ENCODE measurements at places on chromosomes 5 and 9.

- no peak for DNase-seq
These were observed 77.1 kb upstream of the CNTLN start for GRCh38 chr9:17057729-17058128.

DNA sequence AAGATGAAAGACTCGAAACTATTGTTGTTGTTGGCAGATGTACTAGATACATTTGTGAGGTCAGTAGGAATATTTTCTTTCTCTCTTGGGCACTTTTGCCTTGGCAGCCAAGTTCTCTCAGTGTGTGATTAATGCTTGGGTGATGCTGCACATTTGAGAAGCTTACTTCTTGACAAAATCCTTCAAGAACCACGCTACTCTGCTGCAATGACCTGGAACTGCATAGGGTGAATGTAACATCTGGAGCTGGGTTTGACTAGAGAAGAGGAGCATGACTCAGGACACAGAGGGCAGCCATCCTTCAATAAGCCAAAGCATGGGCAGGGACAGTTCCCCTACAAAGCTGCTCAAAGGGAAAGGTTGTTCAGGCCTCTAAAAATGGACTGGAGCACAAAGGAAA lies 75.5 kb upstream of the PUM3 start:
- no peak for DNase-seq

DNA sequence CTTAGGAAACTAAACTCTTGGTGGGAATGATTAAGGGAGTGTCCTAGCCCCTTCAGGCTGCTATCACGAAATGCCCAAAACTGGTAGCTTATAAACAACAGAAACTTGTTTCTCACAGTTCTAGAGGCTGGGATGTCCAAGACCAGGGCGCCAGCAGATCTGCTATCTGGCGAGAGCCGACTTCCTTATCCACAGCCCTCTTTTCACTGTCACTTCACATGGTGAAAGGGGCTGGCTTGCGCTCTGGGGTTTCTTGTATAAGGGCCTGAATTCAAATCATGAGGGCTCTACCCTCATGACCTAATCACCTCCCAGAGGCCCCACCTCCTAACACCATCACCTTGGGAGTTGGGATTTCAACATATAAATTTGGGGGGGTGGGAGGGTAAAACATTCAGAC lies 49.1 kb downstream of the IPPK start:
- no peak for DNase-seq

- DNase-seq, result no peak
These were observed 483.8 kb upstream of the CDH10 start for GRCh38 chr5:25128606-25129005.

GRCh38 chr9:105053209-105053652 lies 125.3 kb upstream of the ABCA1 start:
- DNase-seq, result no peak

GRCh38 chr5:31237174-31237573 lies 43.7 kb downstream of the CDH6 start:
- DNase-seq, result no peak

DNA sequence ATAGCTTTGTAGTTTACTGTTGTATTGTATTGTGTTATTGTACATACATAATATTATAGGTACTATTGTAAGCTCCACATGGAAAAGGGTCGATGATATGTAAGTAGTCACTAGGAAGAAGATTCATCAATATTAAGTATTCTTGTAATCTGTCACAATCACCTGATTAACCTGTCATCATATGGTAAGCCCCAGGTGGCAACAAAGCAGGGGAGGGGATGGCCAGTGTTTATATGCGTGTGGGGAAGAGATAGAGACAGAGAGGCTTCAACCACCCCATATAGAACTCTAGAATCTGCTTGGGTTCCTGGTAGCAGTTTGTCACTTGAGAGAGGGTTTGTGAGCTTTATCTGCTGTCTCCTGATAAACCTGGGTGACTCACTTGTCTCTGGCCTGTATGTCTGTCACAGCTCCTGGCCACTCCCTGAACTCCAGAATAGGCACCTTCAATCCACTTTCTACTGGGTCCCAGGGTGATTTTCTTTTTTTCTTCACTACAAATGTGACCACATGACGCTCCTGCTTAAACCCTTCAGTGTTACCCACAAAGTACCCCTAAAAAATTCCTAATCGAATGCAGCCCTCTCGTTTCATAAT lies 48.9 kb upstream of the CPEB4 start:
- DNase-seq, result no peak

GRCh38 chr5:144295284-144295683 lies 124.6 kb downstream of the KCTD16 start:
- no peak for DNase-seq

DNA sequence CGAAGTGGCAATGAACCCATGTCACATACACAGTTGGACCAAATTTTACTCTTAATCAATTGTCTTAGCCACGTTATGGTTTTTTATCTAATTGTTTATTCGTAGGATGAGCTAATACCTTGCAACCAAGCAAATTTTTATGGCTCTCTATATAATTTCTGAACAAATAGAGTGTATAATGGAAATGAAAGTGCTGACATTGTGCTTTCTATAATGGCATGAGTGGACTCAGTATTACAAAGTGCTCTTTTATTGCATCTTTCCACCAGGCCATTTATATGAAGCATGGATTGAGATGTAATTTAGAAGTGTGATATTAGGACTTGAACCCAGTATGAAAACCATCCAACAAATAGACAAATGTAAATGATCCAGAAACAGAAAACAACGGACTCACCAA lies 1096.0 kb downstream of the DTWD2 start:
- no peak for DNase-seq

- DNase-seq, result no peak
These were observed 292.3 kb downstream of the SMARCA2 start for GRCh38 chr9:2307480-2307879.

DNA sequence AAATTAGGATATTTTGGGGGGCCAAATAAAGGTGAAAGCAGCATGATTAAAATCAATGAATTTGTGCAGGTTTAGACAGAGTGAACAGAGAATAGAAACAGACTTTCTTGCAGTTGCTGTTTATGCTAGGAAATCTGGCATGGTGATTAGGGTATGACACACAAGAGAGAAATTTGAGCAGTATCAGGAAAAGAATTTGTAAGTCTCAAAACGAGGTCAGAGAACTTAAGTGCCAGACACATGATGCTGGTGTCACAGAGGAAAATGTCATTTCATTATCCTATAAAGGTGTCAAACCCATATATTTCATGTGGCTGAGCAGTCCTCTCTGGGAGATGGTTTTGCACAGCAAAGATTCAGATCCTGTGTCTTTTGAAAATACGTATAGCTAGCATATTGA lies 15.7 kb downstream of the LVRN start:
- DNase-seq, result no peak

DNA sequence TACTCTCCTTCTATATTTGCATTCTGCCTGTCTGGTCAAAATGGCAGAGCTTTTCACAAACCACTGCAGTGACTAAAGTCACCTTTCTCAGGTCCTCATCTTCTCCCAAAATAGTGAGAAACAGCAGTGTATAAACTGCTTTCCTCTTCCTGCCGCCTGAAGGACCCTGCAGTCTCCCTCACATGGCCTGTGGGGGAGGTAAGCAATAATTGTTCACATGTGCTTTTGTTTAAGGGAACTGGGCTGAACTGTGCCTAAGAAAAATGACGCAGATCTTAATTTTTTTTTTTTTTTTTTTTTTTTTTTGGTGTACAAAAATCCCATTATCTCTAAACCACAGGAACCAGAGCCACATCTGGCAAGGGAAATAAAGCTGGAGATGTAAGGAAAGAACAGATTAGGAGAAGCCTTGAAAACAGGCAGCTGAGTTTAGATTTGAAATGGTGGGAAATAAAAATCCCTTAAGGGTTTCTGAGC lies 131.7 kb upstream of the VLDLR start:
- DNase-seq, result no peak

DNA sequence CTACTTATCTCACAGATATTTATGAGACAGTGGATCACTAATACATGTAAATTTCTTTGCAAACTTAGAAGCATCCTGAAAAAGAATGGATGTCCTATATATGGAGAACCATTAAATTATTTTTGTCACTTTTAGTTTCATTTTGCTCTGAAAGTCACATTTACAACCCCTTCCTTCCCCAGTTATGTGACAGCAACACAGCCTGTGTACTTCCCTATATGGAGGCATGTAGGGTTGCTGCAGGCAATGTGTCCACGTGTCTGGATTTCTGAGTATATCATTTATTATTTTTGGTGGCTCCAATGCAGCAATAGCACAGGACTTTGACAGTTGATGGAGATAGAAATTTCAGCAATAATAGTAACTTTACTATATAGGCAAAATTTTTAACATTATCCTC lies 156.4 kb downstream of the ST8SIA4 start:
- DNase-seq, result no peak

DNA sequence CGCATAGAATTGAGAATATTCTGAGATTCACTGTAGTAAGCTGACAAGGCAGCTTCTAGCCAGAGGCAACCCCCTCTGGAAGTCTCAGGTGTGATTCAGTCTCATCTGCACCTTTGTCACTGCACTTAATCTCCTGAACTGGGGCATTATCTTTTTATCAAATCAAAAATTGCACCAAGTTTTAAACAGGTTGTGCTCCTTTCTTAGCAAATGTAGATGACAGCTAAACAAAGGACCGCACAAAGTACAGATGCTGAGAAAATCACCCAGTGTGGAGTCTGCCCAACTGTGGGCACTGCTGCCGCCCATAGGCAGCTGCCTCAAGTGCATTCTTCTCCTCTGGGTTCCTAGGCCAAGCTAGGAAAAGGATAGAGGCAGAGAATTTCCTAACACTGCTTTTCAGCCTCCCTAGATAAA lies 51.1 kb downstream of the STARD4 start:
- no peak for DNase-seq

- DNase-seq, result no peak
These were observed 91.6 kb downstream of the ANKH start for GRCh38 chr5:14779975-14780374.

DNA sequence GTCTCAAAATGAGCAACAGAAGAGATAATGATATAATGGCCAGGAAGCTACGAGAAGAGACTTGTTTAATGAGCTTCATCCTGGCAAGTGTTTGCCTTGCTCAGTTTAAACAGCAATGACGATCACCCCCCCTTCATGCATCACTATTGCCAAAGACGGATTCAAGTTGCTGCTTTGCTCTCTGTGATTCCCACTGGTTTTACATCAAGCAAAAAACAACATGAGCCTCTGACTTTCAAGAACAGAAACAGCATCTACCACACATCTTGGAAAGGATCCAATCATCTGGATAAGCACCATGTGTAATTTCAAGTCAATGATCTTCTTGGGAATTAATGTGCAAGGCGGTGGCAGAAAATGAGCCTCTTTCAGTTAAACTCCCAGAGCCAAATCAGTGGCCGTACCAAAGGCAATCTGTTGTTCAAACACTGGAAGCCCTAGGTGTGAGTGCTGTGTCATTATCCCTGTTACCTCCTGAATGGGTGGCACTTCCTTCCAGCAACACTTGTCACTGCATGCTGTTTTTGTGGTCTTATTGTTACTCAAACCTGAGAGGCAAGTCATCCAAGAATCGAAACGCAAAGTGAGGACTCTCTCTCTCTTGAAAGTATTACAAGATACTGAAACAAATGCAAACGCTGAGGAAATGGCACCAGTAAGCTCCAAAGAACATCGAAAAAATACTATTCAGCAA lies 72.8 kb downstream of the MED27 start:
- DNase-seq, result no peak

DNA sequence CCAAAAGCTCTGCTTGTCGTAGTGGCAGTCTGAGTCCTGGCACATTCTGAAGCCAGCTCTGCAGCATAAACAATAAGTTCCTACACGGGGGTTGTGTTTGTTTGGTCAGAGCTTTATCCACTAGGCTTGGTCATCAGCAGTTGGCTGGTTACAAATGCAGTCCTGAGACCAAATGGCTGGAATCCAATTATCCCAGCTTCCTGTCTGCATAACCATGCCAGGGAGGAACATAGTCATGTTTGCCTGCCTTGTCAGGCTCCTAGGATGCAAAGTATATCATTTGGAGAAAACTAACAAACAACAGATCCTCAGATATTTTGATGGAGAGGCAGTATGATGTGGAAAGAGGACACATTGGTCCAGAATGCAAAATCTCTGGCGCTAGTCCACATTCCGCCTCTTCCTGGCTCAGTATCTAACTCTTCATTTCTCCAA lies 85.8 kb downstream of the FBXO38 start:
- DNase-seq, result no peak

- no peak for DNase-seq
These were observed 90.3 kb upstream of the OTULINL start for GRCh38 chr5:14491015-14491915.

- DNase-seq, result no peak
These were observed 68.1 kb downstream of the KIF4B start for GRCh38 chr5:155081618-155082017.

GRCh38 chr9:31556667-31557463 lies 827.6 kb upstream of the ACO1 start:
- DNase-seq, result no peak
